Cardiac muscle cell (in vitro differentiated cells and primary cell): ENCODE measurements at places on chromosomes 11 and 22. TPM values are rescaled to one million over a fixed set of nuclear protein-coding genes. Genes with fewer than 3 reads are reported as not detected.

Gene GSTT2B
- polyA plus RNA-seq = 28.8 and 42.8 TPM in 2 replicates

Gene POGLUT3
- polyA plus RNA-seq = 14.5 and 18.8 TPM in 2 replicates

DNA sequence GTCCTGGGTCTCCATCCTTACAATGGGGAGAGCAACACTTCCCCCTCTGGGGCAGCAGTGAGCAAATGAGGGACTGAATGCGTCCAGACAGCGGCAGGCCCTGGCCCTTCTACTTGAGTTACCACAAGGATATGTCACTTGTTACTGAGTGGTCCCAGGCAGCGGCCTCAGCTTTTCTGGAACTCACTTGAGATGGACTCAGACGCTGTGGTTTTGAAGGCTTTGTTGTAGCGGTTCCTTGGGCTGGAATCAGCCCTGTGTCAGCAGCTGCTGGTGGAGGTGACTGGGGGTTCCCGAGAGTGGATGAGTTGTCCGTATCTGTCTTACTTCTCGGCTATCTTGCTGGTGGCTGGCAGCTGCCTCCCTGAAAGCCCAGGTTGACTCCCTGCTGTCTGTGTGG, 77.0 kb downstream of the MICAL2 start:
- H3K36me3 ChIP-seq = peaks cover 7% of the 10 kb centered on the region
- peaks cover 50% of the 10 kb centered on the region for H3K4me1 ChIP-seq
- DNase-seq = peak; percentile 49
- H3K4me3 ChIP-seq = no peak overlapping the region
- peak overlapping the region; percentile 93 for H3K27ac ChIP-seq

- no peaks in the 10 kb centered on the region for H3K27me3 ChIP-seq
- peaks cover 28% of the 10 kb centered on the region for H3K36me3 ChIP-seq
- no peak for DNase-seq
- no peaks in the 10 kb centered on the region for H3K4me1 ChIP-seq
Observed at GRCh38 chr11:68925611-68926010, 21.9 kb downstream of the IGHMBP2 start.

DNA sequence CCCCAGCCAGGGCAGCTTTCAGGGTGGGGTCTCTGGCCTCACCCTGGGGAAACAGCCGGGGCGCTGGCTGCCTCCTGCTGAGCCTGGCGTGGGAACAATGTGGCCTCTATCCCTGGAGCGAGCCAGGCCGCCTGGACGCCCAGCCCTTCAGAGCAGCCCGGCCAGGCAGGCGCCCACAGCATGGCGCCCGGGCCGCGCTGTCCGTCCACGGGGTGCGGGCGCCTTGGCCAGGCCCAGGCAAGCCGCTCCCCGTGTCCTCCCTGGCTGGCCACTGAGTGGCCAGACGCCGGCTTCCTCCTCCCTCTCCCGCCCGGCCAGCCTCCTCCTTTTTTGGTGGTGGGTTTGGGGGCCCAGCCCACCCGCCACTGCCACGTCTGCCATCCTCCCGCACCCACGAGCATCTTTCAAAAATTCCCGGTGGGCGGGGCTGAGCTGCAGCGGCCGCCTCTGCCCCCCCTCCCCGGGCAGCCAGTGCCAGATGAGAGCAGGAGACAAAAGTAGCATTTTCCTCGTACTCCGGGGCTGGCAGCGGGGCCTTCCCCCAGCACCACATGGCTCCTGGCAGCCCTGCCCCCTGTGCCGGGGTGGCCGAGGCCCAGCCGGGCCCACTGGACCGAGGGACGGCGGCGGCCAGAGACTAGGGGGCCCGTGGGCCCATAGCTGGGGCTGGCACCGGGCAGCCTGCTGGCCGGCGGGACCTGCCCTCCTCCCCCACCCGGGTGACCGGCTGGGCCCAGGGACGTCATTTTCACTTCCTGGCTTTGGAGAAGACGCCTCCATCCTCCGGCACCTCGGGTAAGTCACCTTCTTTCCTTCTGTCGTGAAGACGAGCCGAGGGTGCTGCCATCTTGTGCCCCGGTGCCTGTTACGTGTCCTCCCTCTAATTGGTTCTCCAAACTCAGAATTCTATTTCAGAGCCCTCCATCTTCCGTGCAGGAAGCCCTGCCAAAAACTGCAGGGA, 70.2 kb upstream of the PPARA start:
- H3K4me3 ChIP-seq = no peak overlapping the region
- no peaks in the 10 kb centered on the region for H3K36me3 ChIP-seq
- peaks cover 8% of the 10 kb centered on the region for H3K27me3 ChIP-seq

Gene C22orf15
- 0.27 and 0.91 TPM in 2 replicates for polyA plus RNA-seq

GRCh38 chr11:92782806-92783205, 186.6 kb upstream of the MTNR1B start:
- no peak overlapping the region for H3K27ac ChIP-seq
- H3K4me3 ChIP-seq = no peak overlapping the region
- no peaks in the 10 kb centered on the region for H3K36me3 ChIP-seq

DNA sequence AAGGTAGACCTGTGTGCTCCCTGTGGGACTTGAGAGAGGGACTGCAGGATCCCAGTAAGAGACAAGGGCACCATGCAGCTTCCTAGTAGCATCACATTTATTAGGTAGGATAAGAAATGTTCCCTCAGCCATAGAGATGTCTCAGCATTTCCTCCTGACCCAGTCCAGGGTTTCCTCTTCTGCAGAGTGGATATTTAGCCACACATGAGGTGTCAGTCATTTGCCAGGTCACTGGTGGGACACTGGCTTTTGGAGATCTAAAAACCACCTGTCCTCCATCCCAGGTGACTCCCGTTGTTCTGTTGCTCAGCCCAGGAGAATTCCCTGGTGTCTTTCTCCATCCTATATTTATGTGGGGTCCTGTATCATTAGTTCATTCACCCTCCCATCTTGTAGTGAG, 117.5 kb upstream of the NNMT start:
- no peak overlapping the region for H3K27ac ChIP-seq
- H3K4me1 ChIP-seq = peaks cover 41% of the 10 kb centered on the region
- H3K4me3 ChIP-seq = no peak overlapping the region
- no peak for DNase-seq

Gene CD3E
- polyA plus RNA-seq = not detected in 2 replicates

GRCh38 chr11:68584097-68584496, 100.2 kb upstream of the GAL start:
- H3K27ac ChIP-seq = no peak overlapping the region
- H3K36me3 ChIP-seq = peaks cover 34% of the 10 kb centered on the region
- DNase-seq = peak; percentile 23
- H3K27me3 ChIP-seq = no peaks in the 10 kb centered on the region

Gene MICAL3
- 26.6 and 27.3 TPM in 2 replicates for polyA plus RNA-seq

DNA sequence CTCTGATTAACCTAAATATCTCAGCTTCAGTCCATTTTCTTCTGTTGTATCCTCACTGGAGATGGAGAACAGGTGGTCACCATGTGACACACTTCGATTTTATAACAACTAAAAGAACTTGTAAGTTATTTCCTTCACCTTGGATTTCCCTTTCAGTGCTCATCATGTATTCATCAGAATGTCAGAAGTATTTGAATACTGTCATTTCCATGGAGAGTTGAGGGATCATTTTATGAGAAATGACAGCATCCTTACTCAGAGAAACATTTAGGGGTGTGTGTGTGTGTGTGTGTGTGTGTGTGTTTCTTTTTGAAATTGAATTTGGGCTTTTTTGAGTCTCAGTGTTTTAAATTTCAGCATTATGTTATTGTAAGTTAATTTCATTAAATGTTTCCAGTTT, 205.8 kb downstream of the ARHGAP42 start:
- H3K4me1 ChIP-seq = peaks cover 5% of the 10 kb centered on the region
- H3K27ac ChIP-seq = no peak overlapping the region
- no peaks in the 10 kb centered on the region for H3K36me3 ChIP-seq
- no peaks in the 10 kb centered on the region for H3K27me3 ChIP-seq
- no peak for DNase-seq

Gene SLC22A25
- 0.14 and 0.16 TPM in 2 replicates for polyA plus RNA-seq

Gene CLP1
- polyA plus RNA-seq = 16.7 and 17.9 TPM in 2 replicates

DNA sequence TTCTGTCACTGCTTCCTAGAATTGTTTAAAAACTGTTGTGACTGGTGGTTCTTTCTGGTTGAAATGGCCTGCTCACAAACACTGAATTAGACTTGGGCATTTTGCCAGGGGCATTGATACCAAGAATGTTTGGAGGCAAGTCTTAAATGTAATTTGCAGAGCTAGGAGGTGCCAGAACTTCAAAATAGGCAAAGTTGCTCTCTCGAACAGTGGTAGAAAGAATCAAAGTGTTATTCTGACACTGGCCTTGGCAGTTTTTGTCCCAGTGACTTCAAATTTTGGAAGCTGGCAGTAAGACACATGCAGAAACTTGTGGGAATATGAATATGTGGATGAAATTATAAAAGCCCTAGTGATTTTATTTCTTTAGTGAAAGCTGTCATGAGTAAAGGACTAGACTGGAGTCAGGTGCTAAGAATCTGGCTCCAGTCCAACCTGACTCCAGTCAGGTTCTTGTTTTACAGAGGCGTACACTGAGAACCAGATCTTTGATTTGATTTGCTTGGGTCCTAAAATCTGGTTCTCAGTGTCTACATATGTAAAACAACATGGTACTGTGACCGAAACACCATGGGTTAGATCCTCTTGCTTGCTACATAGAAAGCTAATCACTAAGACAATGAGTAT, 20.9 kb downstream of the SVIP start:
- H3K27me3 ChIP-seq = peaks cover 5% of the 10 kb centered on the region
- DNase-seq = peak; percentile 38
- no peaks in the 10 kb centered on the region for H3K36me3 ChIP-seq
- no peak overlapping the region for H3K4me3 ChIP-seq
- H3K27ac ChIP-seq = no peak overlapping the region

DNA sequence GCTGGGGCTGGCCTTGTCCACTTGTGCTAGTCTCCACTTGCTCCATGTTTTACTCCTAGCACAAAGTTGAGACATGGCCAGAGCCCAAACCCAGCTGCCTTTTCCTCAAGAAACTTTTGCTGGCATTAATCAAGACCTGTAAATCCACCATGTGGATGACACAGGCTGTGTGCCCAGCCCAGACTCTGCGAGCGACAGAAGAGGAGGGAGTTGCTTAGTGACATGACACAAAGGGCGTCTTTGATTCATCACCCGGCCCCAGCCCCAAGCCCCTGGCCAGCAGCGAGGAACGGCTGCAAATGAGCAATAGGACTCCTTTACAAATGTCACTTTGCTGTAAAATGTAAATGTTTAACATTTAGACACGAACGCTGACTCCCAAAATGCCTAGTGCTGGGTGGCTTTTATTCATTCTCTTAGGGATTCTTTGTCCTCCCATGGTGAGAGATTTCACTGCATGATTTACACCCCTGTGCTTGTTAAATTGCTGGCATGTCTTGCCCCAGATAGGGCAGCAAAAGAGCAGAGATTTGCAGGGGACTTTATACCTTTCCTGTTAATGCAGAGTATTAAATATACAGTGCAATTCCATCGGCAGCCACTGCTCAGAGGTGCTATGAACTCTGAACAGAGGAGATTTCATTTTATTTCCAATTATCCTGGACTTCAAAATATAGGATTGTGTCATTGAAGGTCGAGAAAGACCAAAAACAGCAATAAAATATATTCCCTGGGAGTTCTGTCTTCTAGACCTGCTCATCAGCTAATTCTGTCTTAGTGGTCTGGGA, 263.6 kb upstream of the NCAM1 start:
- H3K27ac ChIP-seq = no peak overlapping the region
- no peaks in the 10 kb centered on the region for H3K27me3 ChIP-seq
- peak; percentile 1 for DNase-seq
- H3K4me1 ChIP-seq = no peaks in the 10 kb centered on the region

- H3K36me3 ChIP-seq = no peaks in the 10 kb centered on the region
- no peaks in the 10 kb centered on the region for H3K4me1 ChIP-seq
- no peak overlapping the region for H3K4me3 ChIP-seq
- H3K27ac ChIP-seq = no peak overlapping the region
- no peaks in the 10 kb centered on the region for H3K27me3 ChIP-seq
Observed at GRCh38 chr11:32311346-32312065, 123.8 kb downstream of the WT1 start.

- no peaks in the 10 kb centered on the region for H3K4me1 ChIP-seq
- no peak overlapping the region for H3K27ac ChIP-seq
- H3K4me3 ChIP-seq = no peak overlapping the region
- no peaks in the 10 kb centered on the region for H3K27me3 ChIP-seq
- H3K36me3 ChIP-seq = no peaks in the 10 kb centered on the region
Observed at GRCh38 chr11:134079317-134079716, 10.4 kb downstream of the JAM3 start.

DNA sequence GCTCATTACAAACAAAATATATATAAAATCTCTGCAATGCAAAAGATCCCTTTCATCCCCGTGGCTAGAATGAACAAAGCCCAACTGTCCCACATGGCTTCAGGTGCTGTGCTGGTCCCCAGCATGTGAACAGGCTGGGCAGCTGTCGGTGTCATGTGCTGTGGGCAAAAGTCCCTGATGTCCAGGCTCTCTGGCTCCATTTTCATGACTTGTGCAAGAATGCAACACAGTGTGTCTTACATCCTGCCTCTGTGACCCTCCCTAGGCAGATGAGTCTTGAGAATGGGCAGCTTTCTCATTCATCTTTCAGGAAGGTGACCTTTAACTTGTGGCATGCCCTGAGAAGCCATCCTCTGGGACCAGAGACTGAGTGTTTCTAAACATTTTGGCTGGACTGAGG, 14.5 kb downstream of the GUCD1 start:
- H3K27ac ChIP-seq = no peak overlapping the region
- H3K4me3 ChIP-seq = no peak overlapping the region
- no peaks in the 10 kb centered on the region for H3K4me1 ChIP-seq
- no peak for DNase-seq
- H3K36me3 ChIP-seq = peaks cover 27% of the 10 kb centered on the region
- H3K27me3 ChIP-seq = no peaks in the 10 kb centered on the region

Gene LBHD1
- polyA plus RNA-seq = 10.1 and 11.7 TPM in 2 replicates
